SW 1271 (cell line): ENCODE measurements at places on chromosomes 6 and 20.

GRCh38 chr6:13653296-13653695 lies 38.2 kb downstream of the NOL7 start:
- DNase-seq: no peak

DNA sequence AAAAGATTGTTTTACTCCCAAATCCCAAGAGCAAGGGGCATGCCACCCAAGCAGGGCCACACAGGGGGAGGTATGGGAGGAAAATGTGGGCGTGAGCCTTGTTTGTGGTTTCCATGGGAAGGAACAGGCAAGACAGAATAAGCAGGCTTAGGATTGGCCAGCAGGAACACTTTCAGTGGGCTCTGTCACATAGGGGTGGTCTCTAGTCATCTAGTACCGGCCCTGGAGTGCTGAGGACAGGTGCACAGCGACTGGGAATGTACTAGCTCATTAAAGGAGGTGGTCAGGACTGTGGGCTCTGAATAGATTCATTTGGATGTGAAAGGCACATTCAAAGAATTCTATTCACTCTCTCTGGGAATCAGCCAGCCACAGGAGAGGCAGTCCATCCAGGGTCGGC lies 175.6 kb downstream of the TBC1D7 start:
- DNase-seq: no peak

DNA sequence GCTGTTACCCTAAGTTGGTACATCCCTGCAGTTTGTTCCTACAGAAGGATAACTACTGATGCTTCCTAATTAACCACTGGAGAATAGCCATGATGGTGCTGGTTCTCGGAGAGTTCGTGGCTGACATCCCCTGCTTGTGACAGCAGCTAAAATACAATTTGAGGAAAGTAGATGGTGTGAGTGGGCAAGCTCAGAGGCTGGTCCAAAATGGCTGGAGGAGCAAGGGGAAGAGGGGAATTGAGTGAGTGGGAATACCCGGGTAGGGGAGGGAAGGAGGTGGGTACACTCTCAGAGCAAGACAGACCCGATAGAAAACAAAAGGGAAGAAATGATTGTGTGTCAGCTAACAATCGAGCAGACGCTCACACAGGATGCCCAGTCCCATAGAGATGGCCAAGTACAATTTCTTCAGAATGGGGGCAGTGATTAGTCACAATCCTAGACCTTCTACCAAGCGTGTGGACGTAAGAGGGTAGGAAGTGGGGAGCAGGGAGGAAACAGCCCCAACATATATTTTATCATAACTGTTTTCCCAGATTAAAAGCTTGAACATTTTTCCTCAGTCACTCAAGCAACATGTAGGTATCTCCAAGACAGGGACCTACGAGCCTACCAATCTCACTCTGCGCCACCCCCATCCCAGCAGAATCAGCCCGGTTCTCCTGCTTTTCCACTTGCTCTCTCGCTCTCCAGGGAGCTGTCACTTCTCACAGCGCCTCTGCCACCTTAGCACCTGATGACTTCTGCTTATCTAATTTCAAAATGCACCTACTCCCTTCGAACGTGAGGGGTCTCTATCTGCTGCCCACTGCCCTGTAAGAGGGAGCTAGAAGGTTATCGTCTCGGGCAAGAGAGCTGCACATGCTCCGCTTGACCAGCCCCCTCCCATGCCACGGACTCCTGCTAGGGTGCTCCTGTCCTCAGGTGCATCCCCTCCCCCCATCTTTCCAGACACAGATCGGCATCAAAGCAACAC lies 26.2 kb downstream of the RIPOR2 start:
- no peak for DNase-seq

DNA sequence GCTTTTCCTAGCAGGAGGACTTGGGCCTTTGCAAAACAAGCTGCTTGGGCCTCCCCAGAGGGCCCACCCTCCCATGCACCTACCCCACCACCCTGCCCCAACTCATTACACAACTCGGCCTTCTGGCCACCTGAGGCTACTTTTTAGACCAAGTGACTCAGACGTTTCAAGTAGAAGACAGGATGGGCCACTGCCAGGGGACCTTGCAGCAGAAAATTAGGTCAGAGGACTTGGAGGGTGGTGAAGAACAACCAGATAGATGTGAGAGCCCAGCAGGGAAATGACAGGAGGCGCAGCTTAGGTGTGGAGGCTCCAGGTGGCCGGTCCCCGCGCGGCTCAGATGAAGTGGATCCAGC lies 1.4 kb downstream of the PPP1R3D start:
- DNase-seq: no peak

- DNase-seq: no peak
Observed at GRCh38 chr6:23175391-23175790, 606.0 kb downstream of the HDGFL1 start.

- DNase-seq: no peak
Observed at GRCh38 chr6:24536466-24536865, 41.7 kb downstream of the ALDH5A1 start.

DNA sequence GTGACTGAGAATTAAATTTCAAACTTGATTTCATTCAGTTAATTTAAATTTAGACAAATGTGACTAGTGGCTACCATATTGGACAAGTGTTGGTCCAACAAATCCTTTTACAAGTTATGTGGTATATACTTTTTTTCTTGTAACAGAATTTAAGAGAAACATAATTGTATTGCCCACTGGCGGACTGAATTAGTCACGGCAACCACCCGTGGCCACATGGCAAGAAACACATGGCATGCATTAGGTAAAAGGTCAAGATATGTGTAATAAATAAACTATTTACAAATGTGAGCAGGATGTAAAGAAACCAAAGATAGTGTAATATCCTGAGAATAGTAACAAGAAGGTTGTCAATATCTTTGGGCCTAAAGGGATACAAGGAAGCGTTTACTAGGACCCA lies 91.2 kb downstream of the LCA5 start:
- DNase-seq: no peak
